ENCODE measurements at places on chromosomes 16 and 17.
A peak's percentile ranks its signal among the peaks of the same experiment; 100 is the strongest.

GRCh38 chr17:10233161-10233560 lies 34.8 kb upstream of the GAS7 start:
- no peak for DNase-seq

DNA sequence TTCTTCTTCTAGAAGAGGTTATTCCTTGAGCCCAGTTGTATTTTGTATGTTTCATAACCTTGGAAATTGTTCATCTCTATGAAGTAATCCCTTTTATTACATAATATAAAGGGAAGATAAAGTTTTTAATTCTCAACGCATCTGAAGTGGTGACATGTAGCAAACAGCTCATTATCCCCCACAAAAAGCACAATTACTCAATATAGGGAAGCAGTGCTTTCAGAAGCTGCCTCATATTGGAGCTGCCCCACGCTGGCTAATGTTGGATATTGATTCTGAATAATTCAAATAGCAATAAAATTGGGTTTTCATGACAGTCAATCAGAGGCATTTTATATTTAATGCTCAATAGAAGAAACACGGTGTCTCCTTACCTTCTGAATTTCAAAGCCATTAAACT lies 604.3 kb upstream of the RBFOX1 start:
- DNase-seq, result no peak

GRCh38 chr16:549544-550263 lies 10.5 kb upstream of the PRR35 start:
- no peak for DNase-seq

DNA sequence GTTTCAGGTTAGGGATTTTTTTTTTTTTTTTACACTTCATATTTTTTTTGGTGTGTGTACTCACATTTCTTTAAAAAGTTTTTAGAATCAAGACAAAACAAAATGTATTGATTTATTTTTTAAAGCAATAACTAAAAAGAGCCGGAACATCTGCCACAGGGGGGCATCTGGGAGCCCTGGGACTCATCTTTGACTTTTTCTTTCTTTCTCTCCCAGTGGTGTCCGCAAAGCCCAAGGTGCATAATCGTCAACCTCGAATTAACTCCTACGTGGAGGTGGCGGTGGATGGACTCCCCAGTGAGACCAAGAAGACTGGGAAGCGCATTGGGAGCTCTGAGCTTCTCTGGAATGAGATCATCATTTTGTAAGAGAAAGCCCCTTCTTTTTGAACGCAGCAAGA lies 36.3 kb downstream of the WWP2 start:
- no peak for DNase-seq

DNA sequence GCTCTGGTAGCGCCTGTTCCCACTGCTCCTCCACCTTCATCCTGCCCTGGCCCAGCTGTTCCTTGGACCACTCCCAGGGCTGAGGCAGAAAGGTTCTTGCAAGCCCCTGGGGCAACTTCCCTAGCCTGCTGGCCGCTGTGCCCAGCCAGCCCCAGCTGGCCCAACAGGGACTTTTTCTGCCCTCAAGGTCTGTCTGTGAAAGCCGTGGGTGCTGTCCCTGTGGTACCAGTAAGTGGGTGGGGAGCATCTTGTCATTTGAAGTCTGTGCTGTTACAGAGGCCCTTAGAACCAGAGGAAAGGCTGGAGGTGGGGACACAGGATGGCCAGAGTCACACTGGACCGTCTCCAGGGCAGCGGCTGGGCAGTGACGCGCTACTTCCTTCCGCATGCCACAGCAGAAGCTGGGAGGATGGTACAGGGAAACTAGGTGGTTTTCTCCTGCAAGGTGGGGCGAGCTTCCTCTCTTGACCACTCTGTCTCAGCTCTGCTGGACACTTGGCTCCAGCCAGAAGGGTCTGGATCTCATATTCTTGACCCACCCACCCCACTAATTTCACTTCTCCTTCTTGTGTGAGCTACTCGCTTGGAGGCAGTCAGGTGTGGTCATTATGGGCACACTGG lies 87.8 kb downstream of the PLCG2 start:
- DNase-seq, result no peak

- no peak for DNase-seq
These were observed 24.4 kb upstream of the SEC14L1 start for GRCh38 chr17:77116371-77116860.

DNA sequence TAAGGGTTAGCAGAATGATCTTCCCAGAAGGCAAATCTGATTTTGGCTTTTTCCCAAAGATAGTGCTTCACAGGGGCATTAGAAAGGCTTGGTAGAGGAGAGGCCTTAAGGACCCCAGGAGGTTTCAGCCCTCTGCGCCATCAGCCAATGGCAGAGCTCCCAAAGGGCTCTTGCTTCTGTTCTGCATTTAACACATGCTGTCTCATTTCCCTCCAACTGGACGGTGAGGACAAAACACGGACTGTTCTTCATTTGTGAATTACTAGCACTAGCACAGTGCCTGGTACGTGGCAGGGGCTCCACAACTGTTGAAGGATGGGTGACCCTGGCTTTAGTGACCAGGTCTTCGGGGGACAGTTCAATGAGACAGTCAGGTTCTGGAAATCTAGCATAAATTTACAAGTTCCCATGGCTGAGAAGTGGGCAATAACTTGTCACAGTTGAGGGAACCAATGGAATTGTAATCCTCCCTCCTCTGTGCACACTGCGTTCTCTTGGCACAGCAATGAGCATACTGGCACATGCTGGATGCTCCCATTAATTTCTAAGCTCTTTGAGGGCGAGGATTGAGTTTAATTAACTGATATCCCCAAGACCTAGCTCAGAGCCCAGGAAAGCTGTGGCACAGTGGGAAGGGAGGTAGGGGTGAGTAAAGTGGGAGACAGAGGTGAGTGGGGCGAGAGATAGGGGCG lies 45.4 kb downstream of the COG7 start:
- no peak for DNase-seq

- DNase-seq, result no peak
These were observed 145.0 kb upstream of the HS3ST4 start for GRCh38 chr16:25546791-25547190.

- DNase-seq, result no peak
These were observed 22.2 kb downstream of the RMI2 start for GRCh38 chr16:11367483-11367906.

DNA sequence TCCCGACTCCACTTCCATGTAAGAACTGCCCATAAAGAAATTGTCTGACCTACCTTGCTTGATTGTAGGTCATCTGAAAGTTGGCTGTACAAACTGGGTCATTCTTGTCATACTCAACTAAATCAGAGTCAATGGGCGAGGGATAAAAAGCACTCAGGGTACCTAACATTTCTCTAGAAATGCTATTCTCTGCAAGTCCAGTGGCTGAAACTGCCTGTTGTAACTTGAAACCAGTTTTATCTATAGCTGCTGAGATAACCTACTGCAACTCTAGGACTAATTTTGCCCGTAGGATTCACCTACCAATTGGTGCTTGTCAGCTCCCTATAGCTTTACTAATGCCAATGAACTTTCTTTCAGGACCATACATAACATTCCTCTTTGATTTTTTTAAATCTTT lies 100.1 kb upstream of the GRIN2A start:
- DNase-seq, result no peak

DNA sequence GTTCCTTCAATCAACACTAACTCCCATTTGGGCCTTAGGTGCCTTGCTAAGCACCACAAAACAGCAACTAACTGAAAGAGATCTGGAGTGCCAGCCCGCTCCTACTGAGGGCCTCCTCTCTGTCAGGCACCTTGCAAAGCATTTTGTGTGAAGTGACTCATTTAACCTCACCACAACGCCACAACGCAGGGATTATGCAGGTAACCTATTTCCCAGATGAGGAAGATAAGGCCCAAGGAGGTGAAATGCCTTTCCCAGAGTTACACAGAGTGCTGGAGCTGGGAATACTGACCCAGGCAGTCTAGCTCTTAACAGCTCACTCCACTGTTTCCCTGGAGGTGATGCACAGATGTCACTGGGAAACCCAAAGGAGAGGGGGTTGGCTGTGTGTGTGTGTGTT lies 32.8 kb downstream of the DRC3 start:
- DNase-seq, result no peak

DNA sequence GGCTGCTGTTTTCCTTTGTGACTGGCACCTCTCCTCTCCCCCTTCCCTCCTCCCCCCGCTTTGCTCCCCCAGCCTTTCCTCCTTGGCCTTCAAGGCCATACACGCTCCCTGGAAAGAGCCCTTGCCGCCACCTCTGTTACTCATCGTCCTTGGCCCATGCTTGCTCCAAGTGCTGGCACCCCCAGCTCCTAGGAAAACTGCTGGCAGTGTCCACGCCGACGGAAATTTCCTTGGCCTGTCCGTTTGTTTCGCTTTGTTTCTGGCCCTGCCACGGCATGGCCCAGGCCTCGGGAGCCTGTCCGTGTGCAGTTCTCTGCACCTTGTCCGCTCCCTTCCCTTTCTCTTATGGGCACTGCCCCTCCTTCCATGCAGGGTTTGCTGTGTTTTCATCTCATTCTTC lies 18.0 kb downstream of the CA5A start:
- no peak for DNase-seq

- DNase-seq, result no peak
These were observed 15.3 kb downstream of the TMEM98 start for GRCh38 chr17:32943206-32943605.

DNA sequence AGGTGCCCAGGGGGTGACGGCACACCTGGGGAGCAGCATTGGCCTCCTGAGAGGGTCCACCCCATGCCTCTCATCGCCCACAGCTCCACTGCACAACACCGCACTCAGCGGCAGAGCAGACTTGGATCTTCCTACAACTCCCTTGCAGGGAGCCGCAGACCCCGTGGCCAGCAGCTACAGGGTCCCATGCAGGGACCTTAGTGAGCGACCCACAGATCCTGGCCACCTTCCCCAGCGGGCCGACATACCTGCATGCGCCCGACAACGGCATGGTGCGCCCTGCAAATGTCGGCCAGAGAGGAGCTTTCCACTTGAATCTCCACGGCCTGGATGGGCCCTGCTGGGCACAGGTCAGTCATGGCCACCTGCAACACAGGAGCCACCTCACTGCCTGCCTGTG lies 8.4 kb downstream of the FAAP100 start:
- no peak for DNase-seq

- no peak for DNase-seq
These were observed 18.0 kb upstream of the KCNJ18 start for GRCh38 chr17:21674242-21674731.

DNA sequence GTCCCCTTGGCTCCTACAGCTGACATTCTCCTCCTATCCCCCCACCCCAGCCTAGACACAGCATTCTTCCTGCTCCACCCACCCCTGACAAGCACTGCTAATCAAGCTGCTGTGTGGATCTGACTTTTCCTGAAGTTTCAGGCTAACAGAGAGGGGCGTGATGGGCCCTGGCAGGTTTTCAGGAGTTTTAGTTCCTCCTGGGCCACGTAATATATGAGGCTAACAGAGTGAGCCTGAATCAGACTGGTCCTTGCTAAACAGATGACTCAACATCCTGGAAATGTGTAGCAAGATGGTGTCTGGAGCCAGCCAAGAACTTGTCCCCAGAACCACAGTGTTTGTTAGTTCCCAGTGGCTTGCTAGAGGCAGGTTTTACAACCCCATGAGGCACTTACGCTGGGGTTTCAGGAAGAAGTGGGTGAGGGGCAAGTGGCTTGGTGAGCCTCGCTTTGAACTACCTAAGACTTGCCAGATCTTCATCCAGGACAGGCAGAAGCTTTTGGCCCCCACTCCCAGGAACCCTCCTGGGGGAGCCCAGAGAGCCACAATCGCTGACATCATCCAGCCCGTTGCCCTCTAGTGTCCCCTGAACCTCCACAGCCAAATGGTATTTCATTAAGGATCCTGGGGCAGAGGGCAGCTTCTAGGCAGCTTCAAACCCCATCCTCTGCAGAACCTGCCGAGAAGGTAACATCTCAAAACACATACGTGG lies 15.9 kb downstream of the TMEM92 start:
- peak; percentile 55 for DNase-seq

- no peak for DNase-seq
These were observed 9.4 kb upstream of the CNEP1R1 start for GRCh38 chr16:50015631-50016030.

GRCh38 chr17:46950997-46951621 lies 27.9 kb downstream of the RPRML start:
- no peak for DNase-seq

DNA sequence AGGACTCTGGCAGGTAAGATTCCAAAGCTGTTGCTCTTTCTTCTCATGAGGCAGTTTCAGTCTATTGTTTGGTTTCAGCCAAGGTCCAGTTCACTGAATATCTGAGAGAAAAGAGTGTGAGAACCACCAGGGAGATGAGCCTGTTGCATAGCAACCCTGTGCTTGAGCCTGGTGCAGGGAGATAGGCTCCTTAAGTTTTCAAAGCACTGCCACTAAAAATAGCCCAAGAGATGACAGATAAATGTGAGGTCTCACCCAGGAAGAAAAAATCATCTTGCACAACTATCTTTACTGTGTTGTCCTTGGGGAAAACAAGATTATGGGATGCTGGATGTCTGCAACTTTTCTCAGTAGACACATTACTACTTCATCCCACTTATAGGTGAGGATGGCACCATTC lies 26.2 kb upstream of the NUDT7 start:
- DNase-seq, result no peak

- DNase-seq, result no peak
These were observed 183.2 kb downstream of the ZNF423 start for GRCh38 chr16:49672753-49673152.

DNA sequence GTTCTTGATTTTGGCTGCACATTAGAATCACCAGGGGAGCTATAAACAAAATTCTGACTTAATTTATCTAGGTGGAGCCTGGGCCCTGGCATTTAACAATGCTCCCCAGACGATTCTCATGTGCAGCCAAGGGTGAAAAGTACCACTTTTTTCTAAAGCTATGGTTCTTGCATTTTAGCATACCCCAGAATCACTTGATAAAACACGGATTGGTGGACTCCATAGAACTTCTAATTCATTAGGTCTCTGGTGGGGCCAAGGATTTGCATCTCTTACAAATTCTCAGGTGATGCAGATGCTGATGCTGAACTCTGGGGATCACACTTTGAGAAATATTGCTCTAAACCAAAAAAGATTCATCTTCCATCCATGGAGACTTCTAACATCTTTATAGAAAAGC lies 74.5 kb downstream of the RPGRIP1L start:
- DNase-seq, result no peak

DNA sequence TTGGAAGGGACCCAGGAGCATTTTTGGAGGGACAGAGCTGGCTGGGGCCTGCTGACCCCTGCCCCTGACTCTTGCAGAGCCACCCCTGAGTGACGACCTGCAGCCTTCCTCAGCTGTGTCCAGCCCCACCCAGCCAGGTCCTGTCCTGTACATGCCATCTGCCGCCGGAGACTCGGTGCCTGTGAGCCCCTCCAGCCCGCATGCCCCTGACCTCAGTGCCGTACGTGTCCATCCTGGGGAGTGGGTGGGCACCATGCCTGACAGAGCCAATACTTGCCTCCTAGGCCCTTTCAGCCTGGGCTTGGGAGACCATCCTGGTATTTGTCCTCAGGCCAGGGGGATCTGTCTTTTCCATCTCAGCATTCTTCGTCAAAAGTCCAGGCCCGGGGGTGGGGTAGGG lies 27.5 kb downstream of the UNC13D start:
- DNase-seq, result no peak

GRCh38 chr17:147796-148740 lies 10.7 kb downstream of the SCGB1C2 start:
- no peak for DNase-seq

Data from CD4-positive, alpha-beta T cell treated with Interferon alpha-2 for 1 hour (primary cell).